ENCODE measurements at places on chromosomes 6 and 20. TPM values are rescaled to one million over a fixed set of nuclear protein-coding genes. Genes with fewer than 3 reads are reported as not detected.

The CTAGE9 gene
- not detected for total RNA-seq

The OR12D3 gene
- not detected for total RNA-seq

The DEFB121 gene
- total RNA-seq: not detected

The CDH4 gene
- total RNA-seq: 7.4 TPM

The TFAP2C gene
- total RNA-seq: 5.8 TPM

The MUC22 gene
- not detected for total RNA-seq

The ZNF512B gene
- total RNA-seq: 27.0 TPM

The CBLN4 gene
- 0.10 TPM for total RNA-seq

The DLK2 gene
- 0.37 TPM for total RNA-seq

The NDUFAF4 gene
- total RNA-seq: 84.9 TPM

The ASIP gene
- not detected for total RNA-seq

The PAK5 gene
- total RNA-seq: 0.44 TPM

The OR2H2 gene
- not detected for total RNA-seq

The RGS17 gene
- total RNA-seq: 12.2 TPM

The TRIM10 gene
- not detected for total RNA-seq

The FUCA2 gene
- total RNA-seq: 47.4 TPM

The MYT1 gene
- 2.0 TPM for total RNA-seq

The RAD21L1 gene
- total RNA-seq: 0.48 TPM

The HDGFL1 gene
- not detected for total RNA-seq

The C20orf202 gene
- not detected for total RNA-seq

The HEY2 gene
- total RNA-seq: 17.7 TPM
